ENCODE measurements at places on chromosomes 5 and 9.

GRCh38 chr9:69357030-69357775 is 32.2 kb downstream of the ENTREP1 start:
- no peak for DNase-seq

DNA sequence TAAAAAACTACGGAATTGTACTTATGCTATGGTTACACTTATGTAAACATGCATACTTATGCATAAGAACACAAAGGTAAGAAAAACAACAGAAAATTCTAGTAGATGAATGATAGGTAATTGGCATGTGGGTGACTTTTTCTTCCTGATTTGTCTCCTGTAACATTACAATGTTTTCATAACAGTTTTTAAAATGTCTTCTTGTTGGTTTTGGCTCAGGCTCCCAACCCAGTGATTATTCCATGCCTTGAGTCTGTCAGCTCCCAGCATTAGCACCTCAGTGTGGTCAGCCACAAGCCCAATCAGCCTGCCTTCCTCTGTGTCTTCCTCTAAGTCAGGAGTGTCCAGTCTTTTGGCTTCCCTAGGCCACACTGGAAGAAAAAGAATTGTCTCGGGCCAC is 7.9 kb upstream of the FOXE1 start:
- no peak for DNase-seq

DNA sequence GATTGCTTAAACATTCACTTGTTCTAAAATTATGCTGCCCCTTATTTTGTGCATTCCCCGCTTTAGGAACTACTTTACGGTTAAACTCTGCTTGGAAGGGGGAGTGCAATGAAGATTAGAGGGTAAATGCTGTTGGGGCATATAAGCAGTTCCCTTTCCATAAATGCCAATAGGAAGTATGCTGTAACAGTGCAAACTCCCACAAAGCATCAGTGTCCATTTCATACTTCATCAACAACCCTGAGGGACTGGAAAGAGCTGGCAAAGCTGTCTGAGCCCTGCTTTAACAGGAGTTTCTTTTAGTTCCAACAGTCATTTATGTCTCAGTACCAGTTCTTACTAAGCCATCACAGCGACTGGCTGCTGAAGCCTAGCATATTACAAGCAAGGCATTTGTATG is 1.8 kb downstream of the ACTL7A start:
- no peak for DNase-seq

- DNase-seq = peak; percentile 25
Observed at GRCh38 chr5:55868846-55869245, 17.7 kb downstream of the IL31RA start.

GRCh38 chr9:87786876-87787275 is 61.0 kb downstream of the CTSL start:
- no peak for DNase-seq

DNA sequence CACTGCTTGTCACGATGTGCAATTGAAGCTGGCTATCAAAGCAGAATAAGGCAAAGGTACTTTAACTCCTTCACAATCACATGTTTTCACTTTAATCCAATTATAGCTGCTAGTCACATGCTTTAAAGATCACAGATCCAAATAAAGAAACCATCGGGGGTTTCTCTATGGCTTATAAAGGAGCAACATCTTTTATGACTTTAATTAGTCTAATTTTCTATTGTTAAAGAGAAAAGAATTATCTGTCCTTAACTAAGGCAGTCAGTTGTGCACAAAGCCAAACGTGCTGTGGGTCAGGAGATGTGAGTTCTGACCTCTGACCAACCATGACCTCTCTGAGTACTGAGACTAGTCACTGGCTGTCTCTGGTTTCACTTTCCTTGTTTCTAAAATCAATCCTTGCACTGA is 561.1 kb downstream of the RAB3C start:
- no peak for DNase-seq

DNA sequence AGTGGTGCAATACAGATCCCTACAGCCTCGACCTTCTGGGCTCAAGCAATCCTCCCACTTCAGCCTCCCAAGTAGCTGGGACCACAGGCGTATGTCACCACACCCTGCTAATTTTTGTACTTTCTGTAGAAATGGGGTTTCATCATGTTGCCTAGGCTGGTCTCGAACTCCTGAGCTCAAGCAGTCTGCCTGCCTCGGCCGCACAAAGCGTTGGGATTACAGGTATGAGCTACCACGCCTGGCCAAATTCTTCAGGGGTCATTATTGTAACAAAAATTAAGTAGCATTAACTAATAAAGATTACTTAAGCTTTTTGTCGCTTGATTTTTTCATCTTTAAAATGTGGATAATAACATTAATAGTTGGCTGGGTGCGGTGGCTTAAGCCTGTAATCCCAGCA is 195.3 kb upstream of the IER5L start:
- DNase-seq = no peak

DNA sequence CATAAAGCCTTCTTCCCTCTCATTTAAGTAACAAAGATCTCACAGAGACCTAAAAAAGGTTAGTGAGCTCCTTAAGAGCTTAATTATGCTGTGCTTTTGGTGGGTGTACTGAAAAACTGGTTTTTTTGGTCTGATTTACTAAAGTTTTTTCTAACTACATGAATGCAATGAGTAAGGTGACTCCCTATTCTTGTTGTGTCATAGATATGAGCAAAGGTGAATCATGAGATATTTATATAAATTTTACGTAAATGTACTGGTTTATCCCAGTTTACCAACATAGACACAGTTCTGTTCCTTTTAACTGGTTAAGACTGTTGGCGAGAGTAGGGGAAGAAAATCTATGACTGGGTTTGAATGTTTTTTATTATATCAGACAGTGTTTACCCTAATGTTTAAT is 250.5 kb downstream of the NR2F1-AS1 start:
- DNase-seq = no peak

DNA sequence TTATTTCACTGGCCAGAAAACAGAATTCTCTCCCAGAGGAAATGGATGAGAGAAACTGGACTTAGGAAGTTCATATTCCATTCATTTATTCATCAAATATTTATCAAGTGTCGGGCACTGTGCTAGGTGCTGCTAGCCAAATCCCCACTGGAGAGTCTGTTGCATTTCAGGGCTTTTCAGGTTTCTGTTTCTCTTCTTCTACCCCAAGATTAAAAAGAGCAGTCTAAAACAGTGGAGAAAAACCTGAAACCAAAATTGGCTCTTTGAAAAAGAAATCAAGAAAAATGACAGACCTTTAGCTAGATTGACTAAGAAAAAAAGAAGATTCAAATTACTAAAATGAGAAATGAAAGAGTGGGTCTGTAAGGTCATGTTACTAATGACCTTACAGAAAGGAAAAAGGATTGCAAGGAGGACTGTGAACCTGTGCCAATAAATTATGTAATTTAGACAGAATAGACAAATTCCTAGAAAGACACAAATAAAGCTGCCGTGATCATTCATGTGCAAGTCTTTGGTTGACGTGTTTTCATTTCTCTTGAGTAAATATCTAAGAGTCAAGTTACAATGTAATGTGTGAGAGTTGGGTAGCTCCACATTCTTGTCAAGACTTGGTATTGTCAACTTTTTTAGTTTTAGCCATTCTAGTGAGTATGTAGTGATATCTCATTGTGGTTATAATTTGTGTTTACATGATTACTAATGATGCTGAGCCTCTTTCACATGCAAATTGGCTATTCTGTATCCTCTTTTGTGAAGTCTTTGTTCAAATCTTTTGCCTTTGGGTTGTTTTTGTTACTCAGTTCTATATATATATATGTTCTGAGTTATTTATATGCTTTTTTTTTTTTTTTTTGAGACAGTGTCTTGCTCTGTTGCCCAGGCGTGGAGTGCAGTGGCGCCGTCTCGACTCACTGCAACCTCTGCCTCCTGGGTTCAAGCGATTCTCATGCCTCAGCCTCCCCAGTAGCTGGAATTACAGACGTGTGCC is 23.7 kb downstream of the SNX30 start:
- no peak for DNase-seq
